ENCODE measurements at places on chromosomes 3 and 15. TPM values are rescaled to one million over a fixed set of nuclear protein-coding genes. Genes with fewer than 3 reads are reported as not detected.

The TRH gene
- not detected for total RNA-seq

DNA sequence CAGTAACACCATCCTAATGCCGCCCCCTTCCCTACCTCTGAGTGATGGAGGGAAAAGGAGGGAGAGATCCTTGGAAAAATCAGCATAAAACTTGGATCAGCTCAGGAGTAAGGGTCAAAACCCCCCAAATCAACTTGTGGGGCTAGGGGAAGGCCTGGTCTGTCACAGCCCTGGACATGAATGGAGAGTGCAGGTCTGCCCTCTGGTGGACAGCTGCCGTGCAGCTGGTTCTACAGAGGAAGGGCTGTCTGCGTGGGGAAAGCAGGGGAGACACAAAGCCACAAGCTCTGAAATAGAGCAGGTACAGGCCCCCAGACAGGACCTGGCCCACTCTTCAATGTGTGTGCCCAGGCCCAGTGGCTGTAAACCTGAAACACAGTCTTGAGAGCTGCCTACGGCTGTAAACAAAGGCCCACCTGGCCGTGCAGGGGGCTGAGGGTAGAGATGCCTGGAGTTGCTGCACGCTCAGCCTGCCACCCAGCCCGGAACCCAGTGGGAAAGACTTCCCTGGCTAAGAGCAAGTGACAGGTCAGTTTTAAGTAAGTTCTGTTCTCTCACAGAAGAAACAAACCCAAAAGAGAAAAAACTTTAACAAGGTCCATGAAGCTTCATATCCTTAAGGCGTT is 16.4 kb downstream of the CLK3 start:
- H3K27ac ChIP-seq: no peak overlapping the region
- H3K4me3 ChIP-seq: no peak overlapping the region
- H3K36me3 ChIP-seq: peaks cover 6% of the 10 kb centered on the region
- no peaks in the 10 kb centered on the region for H3K27me3 ChIP-seq
- no peaks in the 10 kb centered on the region for H3K4me1 ChIP-seq

The MB21D2 gene
- 6.2 TPM for total RNA-seq

DNA sequence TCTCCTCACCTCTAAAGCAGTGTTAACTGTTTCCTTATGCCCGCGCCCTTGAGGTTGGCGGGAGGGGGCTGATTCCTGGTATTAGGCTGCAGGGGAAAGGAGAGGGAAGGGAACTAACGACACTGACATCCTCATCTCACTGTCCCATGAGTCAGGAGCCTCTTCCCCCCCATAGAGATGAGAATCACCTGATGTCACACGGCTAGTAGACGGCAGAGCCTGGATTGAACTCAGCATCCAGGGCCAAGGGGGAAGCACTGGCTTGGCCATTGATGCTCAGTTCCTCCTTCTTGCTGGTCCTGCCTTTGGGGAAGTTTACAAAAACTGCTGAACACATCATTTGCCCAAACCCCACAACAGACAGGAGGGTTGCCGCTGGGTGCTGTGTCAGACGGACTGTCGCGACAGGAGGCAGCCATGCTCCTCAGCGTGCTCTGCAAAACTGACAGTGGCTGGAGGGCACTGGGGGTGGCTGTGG is 38.5 kb downstream of the IDH2 start:
- H3K27ac ChIP-seq: peak overlapping the region; percentile 89
- no peak overlapping the region for H3K4me3 ChIP-seq
- no peaks in the 10 kb centered on the region for H3K4me1 ChIP-seq
- H3K36me3 ChIP-seq: no peaks in the 10 kb centered on the region

DNA sequence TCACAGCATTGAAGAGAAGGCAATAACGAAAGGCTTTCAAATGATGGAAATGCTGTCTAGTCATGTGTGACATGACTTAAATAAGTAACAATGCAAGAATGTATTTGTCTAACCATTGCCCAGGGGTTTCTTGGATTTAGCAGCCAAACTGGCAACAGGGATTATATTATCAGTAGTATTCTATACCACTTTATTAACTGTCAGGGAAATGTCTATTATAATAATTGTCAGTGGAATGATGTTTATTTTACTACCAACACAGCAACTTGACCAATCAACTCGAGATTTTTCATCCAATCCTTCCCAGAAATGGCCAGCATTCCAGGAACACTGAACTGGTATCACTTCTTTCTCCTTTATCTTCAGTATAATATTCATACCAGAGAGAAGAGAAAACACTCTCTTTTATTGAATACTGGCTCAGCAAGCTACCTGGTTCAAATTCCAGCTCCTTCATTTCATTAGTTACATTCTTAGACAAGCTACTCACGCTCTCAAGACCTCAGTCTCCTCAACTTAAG is 66.2 kb downstream of the FOXP1 start:
- no peaks in the 10 kb centered on the region for H3K36me3 ChIP-seq
- no peak for DNase-seq
- H3K27me3 ChIP-seq: no peaks in the 10 kb centered on the region
- no peak overlapping the region for H3K4me3 ChIP-seq
- H3K4me1 ChIP-seq: no peaks in the 10 kb centered on the region

DNA sequence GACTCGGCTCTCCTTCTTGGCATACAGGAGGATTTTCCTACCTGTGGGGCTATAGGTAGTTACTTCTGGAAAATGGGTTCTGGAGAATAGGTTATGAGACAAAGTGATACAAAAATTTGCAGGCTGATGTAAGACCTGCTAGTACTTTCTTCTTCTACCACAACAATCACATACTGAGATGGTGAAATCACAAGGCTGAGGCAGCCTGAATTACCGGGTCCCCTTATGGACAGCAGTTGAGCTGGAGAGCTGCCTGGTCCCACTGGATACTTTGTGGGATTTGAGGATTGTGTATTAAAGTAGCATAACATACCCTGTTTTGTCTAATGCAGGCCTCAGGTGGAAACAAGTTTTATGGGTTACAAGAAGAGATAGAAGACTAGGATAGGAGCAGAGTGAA is 86.5 kb upstream of the FAM98B start:
- H3K27me3 ChIP-seq: no peaks in the 10 kb centered on the region
- DNase-seq: no peak
- H3K27ac ChIP-seq: no peak overlapping the region
- no peaks in the 10 kb centered on the region for H3K36me3 ChIP-seq
- no peak overlapping the region for H3K4me3 ChIP-seq
- no peaks in the 10 kb centered on the region for H3K4me1 ChIP-seq

The ARL6IP5 gene
- total RNA-seq: 123 TPM

The NCK1 gene
- 75.5 TPM for total RNA-seq

DNA sequence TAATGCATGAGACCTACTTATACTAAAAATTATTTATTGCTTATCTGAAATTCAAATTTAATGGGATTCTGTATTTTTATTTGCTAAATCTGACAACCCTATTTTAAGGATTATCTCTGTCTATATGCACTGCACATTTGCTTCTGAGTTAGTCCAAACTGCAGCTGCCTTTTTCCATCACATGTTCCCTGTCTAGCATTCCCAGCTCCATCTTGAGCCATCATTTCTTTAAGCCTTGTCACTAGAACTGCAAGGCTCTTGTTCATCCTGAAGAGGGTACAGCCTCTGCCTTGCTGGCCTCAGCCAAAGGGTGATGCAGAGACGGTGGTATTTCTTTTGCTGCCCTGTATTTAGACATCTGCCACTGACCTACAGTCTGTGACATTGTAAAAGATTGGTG is 125.8 kb upstream of the STT3B start:
- DNase-seq: no peak
- H3K36me3 ChIP-seq: no peaks in the 10 kb centered on the region
- H3K4me1 ChIP-seq: no peaks in the 10 kb centered on the region
- no peak overlapping the region for H3K27ac ChIP-seq

All from breast epithelium (tissue), 4 donors.